ENCODE measurements at places on chromosomes 3 and 15. TPM values are rescaled to one million over a fixed set of nuclear protein-coding genes. Genes with fewer than 3 reads are reported as not detected.
A peak's percentile ranks its signal among the peaks of the same experiment; 100 is the strongest.

The KCNH8 gene
- not detected for total RNA-seq

DNA sequence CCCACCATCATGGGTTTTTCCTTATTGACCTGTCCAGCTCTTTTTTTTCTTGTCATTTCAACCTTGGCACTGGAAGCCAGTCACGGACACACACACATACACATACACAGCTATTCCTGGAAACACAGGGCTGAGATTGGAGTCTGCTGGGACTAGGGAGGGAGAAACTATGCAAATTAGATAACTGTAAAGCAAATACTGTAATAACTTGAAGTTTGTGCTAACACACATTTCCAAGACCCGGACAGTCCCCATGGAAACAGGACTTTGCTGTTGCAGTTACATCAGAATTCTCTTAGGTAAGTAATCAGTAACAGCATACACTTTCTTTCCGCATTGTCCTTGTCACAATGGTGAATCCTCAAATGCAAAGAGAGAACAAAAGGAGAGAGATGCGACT, 304.4 kb downstream of the KBTBD8 start:
- DNase-seq, result no peak

GRCh38 chr3:72289692-72290071, 504.7 kb upstream of the PROK2 start:
- no peak for DNase-seq

DNA sequence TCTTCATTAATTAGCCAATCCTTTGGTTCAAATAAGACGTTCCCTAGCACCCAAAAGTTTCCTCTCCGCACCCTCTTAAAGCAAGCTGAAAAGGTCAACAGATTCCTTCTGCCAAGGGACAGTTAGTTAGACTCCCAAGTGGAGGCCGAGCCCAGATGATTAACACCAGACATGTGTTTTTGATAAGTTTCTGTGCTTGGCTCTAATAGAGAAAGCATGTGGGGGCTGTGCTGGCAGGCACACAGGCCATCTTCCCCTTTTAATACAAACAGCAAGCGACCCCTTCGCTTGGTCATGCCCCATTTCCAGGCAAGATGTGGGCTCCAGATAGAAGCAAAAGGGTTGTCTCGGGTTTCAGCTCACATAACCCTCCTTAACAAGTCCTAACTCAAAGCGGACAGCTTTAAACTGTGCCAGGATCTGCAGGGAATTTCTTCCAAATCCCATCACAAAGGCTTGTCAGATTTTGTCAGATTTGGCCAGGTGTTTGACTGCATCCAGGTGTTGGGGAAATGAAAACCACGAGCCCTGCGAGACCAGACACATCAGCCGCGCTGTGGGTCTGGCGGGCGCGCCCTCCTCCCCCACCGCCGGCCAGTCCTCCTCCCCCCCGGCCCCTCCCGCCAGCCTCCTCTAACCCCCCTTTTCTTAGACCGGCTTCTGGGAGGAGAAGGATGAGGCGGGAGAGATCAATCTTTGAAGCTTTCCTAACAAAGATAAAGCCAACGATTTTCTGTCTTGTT, 3.3 kb downstream of the HES1 start:
- DNase-seq, result no peak

DNA sequence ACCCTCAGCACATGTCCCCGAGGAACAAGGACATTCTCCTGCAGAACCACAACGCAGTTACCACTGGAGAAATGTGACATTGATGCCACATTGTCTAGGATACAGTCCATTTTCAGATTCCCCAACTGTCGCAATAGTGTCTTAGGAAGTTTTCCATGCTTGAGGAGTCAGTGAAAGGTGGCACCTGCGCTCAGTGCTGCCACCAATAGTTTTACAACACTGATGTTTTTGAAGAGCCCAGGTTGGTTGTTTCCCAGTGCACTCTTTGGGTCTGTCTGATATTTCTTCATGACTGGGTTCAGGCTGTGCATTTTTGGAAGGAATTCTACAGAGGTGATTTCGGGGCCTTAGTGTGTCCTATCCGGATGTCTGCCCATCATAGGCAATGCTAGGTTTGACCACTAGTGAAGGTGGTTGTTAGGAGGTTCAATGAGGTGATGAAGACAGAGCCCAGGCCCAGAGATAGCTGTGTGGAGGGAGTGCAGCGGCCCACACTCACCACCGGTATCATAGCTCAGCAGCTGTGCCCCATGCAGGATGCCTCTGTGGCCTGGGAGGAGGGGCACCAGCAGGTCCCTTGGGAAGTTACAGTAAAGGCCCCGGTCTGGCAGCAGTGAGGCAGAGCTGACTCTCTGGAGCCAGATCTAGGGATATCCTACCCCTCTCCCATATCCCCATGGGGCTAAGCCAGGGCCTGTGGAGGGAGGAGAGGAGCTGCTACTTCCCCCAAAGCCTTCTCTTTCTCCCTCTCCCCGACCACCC, 96.6 kb downstream of the DNAJB8 start:
- no peak for DNase-seq

DNA sequence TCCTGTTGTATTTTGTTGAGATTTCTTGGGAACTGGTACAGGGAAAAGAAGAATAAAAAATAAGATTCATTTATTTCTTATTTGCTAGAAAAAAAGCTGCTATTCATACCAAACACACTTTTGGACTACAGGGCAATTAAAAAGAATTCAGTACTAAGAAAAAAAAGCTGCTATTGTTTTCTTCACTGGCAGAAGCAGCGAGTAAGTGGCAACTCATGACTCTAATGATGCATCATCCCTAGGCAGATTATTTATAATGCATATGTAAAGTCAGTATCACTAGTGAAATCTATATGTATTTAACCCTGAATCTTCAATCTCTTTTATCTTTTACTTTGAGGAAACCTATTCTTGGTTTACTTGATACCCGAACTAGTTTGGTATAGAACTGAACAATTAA, 15.2 kb downstream of the PFN2 start:
- DNase-seq, result no peak

The EIF4A2 gene
- 143 TPM for total RNA-seq

GRCh38 chr15:29522373-29523276, 253.0 kb upstream of the NSMCE3 start:
- DNase-seq, result no peak

- peak; percentile 15 for DNase-seq
Measured at GRCh38 chr15:100172356-100173024, 169.3 kb downstream of the ADAMTS17 start.
